ENCODE measurements at places on chromosomes 2 and 18.

GRCh38 chr2:53724536-53724935 lies 43.1 kb upstream of the CHAC2 start:
- DNase-seq, result no peak

DNA sequence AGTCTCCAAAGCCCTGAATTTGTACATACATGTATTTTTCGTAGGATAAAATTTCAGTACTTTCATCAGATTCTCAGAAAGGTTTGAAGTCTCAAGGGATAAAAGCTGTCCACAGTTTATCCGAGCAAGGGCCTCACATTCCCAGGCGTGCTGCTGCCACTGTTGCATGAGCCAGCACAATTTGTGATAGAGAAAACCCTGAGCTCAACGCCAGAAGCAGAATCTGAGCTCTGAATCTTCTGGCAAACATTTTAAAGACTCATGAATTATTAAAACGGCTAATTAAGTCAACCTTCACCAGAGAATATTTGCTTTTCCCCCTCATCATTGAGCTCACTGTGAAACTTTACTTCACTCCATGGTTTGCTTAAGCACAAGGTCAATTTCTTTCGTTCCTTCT lies 38.5 kb upstream of the STPG4 start:
- DNase-seq, result peak; percentile 35

DNA sequence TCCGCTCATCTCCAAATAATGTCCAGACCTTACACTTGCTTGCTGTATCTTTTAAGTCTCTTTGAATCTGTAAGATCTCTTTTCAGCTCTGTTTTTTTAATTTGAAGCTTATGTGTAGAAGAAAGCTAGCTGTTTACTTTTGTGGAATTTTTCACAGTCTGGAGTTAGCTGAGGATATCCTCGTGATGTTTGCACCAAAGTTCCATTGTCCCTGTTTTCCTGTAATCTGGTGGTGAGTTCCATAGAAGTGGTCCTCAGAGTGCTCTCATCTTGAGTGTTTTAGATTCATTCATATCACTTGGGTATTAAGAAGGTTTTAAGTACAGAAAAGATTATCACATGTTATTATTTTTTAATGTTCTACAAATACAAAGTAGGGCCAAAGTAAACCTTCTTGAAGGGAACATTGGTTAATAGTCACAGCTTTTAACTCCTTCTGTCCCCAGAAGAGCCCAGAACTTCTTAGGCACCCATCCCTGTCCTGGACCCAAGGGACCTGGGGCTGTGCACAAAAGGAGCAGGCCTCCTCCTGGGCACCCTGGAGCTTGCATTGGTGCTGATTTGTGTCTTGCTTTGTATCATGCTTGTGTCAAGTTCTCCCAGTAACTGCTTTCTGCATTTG lies 15.0 kb downstream of the MLPH start:
- DNase-seq, result no peak

GRCh38 chr2:241563981-241564595 lies 5.5 kb downstream of the BOK start:
- peak; percentile 83 for DNase-seq

DNA sequence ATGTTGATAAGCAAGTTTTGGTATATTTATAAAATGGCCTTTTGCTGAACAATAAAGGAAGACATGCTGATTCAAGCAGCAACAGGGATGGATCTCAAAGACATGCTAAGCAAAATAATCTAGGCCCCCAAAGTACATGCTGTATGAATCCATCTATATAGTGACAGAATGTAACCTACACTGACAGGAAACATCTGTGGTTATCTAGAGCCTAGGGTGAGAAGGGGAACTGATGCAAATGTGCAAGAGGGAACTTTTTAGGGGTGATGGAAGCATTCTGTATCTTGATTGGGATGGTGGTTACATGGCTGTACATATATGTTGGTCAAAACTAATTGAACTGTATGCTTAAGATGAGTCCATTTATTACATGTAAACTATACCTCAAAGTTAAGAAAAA lies 24.2 kb downstream of the CNRIP1 start:
- DNase-seq, result no peak

DNA sequence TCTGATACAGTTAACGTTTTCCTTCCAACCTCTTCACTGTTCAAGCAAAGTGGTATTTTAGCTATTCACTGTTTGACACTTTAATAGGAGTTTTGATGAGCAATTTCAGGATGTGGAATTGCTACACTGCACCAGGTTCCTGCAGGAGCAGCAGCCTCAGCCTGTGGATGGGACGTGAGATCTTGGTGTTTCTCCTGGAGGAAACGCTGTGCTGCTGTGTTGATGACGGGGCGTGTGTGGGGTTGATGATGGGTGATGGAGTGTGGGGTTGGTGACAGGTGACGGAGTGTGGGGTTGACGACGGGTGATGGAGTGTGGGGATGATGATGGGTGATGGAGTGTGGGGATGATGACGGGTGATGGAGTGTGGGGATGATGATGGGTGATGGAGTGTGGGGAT lies 98.9 kb downstream of the RTP5 start:
- no peak for DNase-seq

GRCh38 chr18:24214144-24214543 lies 75.3 kb downstream of the CABYR start:
- DNase-seq, result no peak

All from ELF-1 (cell line).